ENCODE measurements at places on chromosomes 13 and 19.

- no peak for DNase-seq
Observed at GRCh38 chr19:55550321-55550650, 4.9 kb upstream of the SBK3 start.

- no peak for DNase-seq
Observed at GRCh38 chr13:41244556-41244955, 18.8 kb downstream of the MTRF1 start.

- no peak for DNase-seq
Observed at GRCh38 chr13:105445796-105446195, 1089.7 kb downstream of the EFNB2 start.

- DNase-seq: no peak
Observed at GRCh38 chr19:1938071-1938470, 2.9 kb upstream of the CSNK1G2 start.

DNA sequence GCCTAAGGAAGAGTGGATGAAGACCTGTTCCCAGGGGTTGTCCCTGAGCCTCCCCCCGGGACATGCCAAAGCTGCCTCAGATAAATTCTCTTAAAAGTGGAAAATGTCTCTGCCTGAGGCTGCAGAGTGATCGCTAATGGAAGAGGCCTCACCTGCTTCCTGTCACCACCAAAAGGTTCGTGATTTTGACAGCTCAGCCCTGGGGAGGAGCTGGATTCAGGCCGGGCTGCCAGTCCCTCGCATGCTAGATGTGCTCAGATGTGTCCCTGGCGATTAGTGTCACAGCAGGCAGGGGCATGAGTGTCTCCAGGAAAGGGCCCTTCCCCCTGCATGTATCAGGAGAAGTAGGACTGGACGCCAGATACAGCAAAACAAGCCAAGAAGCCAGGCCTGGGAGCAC is 626.5 kb downstream of the UQCRFS1 start:
- no peak for DNase-seq

- no peak for DNase-seq
Observed at GRCh38 chr13:79648191-79648590, 167.2 kb downstream of the NDFIP2 start.

GRCh38 chr13:45240143-45240542 is 39.3 kb upstream of the KCTD4 start:
- no peak for DNase-seq

DNA sequence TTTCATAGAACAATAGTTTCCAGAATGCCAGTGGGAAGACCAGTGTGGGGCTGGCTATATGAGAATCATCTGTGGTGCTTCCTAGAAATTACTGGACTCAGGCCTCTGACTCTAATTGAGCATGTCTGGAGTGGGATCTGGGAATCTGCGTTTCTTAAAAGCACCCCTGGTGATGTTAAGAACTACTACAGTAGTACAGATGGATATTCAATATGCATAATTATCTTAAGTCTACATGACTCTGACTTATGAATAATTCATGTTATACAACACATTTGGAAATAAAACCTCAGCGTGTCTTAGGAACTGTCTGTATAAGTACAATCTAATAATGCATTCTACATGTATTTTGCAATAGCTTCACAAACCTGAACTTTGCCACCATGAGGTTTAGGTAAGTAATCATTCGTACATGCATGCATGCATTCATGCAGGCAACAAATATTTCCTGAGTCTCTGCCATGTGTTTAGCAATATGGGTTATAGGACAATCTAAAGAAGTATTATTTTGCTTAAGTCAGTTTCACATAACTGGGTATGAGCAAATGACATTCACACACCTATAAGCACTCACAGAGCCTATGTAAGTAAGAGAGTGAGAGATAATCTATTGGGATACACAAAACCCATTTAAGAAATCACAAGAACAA is 62.0 kb downstream of the EPSTI1 start:
- DNase-seq: no peak

DNA sequence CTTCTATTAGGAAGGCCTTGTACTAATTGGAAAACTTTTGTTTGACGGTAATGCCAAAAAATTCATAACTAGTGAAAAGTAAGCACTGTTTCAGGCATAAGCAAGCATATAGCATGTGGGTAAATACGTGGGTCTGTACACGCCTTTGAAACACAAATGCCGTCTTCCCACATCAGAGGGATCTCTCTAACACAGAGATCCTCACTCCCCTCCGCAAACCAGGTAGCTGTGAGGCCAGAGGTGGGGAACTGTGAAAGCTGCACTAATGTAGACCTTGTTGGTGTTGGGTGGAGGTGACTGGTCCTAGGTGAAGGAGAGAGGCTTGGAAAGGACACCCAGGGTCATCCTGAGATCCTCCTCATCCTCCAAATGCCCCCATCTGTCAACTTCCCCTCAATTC is 16.0 kb upstream of the POU2F2 start:
- no peak for DNase-seq

- no peak for DNase-seq
Observed at GRCh38 chr19:34722353-34722752, 11.7 kb upstream of the ZNF181 start.

DNA sequence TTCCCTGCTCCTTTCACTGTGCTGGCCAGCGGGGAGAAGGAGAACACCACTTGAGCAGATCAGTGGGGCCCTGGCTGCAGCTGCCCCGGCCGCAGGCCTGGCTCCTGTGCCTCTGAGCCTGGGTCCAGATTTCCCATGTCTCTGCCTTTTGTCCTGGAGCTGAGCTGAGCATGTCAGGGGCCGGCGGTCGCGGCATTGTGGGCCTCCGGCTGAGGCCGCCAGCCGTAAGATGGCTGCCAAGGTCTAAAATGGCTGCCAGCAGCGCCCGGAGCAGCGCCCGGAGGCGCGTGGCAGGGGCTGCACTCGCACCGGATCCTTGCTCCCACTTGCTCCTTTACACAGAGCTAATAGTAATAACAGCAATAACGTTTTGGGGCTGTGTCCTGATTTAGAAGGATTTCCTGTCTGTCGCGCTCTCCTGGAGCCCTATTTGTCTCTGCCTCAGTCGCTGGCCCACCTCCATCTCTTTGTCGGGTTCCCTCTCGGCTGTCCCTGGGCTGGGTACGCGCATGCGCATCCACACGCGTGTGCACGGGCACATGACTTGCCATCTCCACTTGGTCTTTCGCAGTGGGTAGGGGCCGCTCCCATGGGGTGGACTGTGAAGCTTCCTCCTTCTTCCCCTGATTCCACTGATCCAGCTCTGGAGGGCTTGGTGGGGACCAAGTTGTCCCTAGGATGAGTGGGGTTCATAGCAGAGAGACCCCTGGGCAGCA is 32.1 kb downstream of the LYL1 start:
- no peak for DNase-seq

DNA sequence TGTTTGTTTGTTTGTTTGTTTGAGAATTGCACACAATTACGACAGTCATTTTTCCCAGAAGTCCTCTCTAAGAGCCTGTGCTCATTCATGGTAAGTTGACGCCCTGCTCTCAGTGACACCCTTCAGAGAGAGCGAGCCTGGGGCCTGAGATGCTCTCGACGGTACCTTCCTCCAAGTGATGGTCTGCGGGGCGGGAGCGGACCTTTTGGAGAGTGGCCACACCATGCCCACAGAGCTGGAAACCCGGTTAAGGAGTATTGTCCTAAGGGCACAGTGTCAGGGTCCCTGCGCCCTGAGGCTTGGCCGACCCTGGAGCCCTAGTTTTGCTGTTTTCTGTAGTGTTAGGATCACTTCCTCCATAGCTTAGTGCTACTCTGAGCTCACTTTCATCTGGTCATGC is 3.6 kb downstream of the POP4 start:
- DNase-seq: no peak

- no peak for DNase-seq
Observed at GRCh38 chr13:108408672-108409071, 139.2 kb downstream of the TNFSF13B start.

GRCh38 chr19:12513531-12514061 is 29.0 kb upstream of the ZNF709 start:
- no peak for DNase-seq

DNA sequence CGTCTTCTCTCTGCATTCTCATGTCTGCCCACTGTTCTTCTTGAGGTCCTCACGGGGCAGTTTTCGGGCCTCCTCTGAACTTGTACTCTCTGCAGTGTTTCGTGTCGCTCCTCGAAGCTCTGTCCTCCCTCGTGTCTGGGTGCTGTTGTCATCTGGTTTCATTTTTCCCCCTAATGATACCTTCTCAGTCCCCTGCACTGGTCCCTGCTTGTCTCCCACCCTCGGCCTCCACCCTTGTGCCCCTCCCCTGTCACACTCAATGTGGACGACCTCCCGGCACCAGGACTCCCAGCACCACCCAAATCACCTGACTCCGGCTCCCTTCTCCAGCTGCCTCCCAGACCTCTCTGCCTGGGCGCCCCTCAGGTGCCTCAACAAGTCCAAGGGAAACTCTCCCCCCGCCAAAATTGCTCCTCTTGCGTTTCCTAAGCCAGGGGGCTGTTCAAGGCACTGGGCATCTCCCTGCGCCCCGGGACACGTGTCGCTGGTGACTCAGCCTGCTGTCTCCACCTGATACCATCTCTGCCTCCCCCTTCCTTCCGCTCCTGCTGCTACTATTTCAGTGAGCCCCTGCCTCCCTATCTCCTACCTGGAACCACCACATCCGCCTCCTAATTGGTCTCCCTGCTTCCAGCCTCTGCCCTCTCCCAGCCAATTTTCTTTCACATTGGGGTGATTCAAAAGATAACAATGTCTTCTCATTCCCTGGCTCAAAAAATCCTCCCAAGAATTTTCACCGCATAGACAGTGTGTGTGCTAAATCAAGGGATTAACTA is 49.5 kb downstream of the RFX2 start:
- DNase-seq: no peak

DNA sequence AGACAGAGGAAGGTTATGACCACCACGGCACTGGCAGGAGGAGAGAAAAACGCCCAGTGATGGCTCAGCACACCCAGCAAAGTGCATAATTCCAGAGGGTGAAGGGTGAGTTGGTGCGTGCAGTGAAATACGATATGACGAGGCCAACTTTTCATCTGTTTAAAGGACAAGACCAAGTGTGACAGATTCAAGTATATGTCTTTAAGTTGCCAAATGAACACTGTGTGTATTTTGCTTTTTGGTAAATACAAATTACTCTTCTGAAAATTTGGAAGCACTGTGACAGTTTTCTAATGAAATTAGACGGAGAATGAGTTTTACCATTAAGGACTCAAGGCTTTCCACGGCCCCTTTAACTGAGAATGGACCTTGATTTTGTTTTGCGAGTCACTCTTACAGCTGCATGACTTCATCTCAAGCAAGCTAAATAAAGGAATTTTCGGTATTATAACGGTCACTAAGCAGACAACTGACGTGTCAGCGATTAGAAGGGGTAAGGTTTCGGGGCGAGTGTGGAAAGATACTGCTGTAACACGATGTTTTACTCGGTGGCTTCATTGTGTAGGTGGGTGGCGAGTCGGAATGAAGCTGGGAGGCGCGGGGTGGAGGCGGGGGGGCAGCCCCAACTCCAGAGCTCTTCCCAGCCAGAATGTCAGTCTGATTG is 22.8 kb downstream of the COL4A2 start:
- DNase-seq: no peak

- no peak for DNase-seq
Observed at GRCh38 chr19:39411081-39411831, 1.2 kb upstream of the PLEKHG2 start.

DNA sequence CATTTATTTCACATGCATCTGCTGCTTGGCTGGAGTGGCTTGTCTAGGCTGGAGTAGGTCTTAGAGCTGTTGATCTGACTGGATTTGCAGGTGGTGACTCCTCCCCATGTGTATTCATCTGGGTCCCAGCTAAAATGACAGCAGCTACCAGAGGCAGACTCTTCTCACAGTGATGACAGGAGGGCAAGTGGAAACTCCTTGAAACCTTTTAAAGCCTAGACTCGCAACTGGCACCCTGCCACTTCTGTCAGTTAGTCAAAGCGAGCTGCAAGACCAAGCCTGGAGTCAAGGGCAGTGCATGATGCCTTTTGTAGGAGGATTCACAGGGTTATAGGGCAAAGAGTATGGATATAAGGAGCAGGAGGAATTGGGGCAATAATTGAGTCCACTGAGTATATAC is 65.2 kb downstream of the TEX26 start:
- DNase-seq: no peak

Measured in H1 (cell line).